Upper lobe of right lung (tissue), 1 donor: ENCODE measurements at places on chromosomes 3 and 15. TPM values are rescaled to one million over a fixed set of nuclear protein-coding genes. Genes with fewer than 3 reads are reported as not detected.

DNA sequence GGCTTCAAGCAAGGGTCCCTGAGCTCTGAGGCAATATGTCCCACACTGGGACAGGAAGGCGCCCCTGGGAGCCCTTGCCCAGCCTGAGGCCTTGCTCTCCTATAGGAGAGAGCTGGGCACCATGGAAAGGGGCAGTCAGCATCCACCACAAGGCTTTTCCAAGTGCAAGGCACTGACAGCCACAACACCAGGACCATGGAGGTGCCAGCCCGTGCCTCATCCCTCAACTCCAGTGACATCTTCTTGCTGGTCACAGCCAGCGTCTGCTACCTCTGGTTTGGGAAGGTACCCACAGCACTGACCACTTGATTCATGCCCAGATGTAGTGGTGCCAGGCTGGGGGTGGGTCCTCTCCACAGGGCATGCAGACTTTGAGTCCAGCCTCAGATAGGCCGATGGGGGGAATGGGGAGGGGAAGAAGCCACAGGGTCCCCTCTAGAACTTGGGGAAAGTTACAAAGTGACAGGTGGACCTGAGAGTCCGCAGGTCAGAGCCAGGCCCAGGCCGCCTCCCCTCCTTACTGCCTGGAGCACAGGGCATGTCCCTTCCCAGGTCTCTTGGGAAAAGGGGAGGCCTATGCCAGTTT, 11.8 kb downstream of the VILL start:
- no peak overlapping the region for H3K27ac ChIP-seq
- H3K4me3 ChIP-seq = no peak overlapping the region
- H3K4me1 ChIP-seq = peaks cover 18% of the 10 kb centered on the region
- DNase-seq = peak; percentile 57

DNA sequence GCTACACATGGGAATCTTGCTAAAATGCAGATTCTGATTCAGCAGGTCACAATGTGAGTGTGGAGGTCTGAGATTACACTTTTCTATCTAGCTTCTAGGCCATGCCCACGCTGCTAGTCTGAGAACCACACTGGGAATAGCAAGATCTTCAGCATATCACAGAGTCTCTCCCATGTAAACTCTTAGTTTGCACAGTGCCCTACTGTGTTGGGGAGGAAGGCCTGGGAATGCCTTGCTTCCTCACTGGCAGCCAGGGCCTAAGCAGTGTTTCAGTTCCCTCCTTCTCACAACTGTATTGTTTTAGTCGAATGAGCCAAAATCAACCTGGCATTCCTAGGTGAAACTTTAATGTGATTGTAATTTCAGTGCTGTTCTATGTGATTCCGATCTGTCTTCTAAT, 180.0 kb upstream of the EIF1B start:
- no peaks in the 10 kb centered on the region for H3K27me3 ChIP-seq
- H3K36me3 ChIP-seq = no peaks in the 10 kb centered on the region
- H3K4me1 ChIP-seq = no peaks in the 10 kb centered on the region
- H3K27ac ChIP-seq = no peak overlapping the region
- no peak for DNase-seq

DNA sequence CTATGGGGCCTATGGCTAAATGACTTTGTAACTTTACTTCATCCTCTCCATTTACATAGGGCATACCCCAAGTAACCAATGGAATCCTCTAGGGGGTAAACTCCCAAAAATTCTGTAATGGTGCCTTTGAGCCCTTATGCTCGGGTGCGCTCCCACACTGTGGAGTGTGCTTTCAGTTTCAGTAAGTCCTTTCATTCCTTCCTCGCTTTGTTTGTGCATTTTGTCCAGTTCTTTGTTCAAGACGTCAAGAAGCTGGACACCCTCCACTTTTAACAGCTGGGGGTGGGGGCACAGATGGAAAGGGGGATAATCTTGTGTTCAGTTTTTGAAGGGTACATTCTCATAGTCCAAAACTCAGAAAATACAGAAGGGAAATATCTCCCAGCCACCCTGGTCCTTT, 84.4 kb upstream of the C2CD4B start:
- no peaks in the 10 kb centered on the region for H3K4me1 ChIP-seq
- no peak overlapping the region for H3K4me3 ChIP-seq
- no peak for DNase-seq
- H3K27me3 ChIP-seq = no peaks in the 10 kb centered on the region

- H3K36me3 ChIP-seq = peaks cover 5% of the 10 kb centered on the region
- peaks cover 15% of the 10 kb centered on the region for H3K4me1 ChIP-seq
- H3K27me3 ChIP-seq = no peaks in the 10 kb centered on the region
- DNase-seq = no peak
Measured at GRCh38 chr3:157163217-157163953, 3.4 kb upstream of the CCNL1 start.

DNA sequence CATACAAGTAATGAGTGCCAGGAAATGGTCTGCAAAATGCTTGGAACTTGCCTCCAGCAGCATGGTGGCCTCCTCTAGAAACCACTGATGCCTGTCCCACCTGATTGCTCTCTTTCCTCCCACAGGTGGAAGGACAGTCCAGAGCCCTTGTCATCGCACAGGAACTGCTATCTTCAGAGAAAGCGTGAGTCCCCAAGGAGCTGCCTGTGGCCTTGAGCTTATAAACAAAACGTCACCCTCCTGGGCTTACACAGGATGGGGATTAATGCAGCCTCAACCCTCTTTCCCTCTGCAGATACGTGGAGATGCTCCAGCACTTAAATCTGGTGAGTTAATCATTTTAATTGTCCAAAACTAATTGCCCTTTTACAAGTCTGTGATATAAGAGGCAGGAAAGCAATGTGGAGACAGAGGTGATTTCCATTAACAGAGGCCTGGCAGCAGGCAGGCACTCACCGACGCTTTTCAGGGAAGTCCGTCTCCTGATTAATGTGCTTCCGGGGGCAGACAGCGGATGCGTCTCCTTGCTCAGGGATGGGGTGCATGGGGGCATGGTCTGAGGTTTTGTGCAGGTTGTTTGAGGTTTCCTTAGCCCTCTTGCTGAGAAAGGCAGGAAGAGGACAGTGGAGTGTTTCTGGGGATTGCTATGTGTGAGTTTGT, 61.8 kb downstream of the FGD5 start:
- no peak overlapping the region for H3K27ac ChIP-seq
- no peak for DNase-seq
- no peaks in the 10 kb centered on the region for H3K36me3 ChIP-seq

DNA sequence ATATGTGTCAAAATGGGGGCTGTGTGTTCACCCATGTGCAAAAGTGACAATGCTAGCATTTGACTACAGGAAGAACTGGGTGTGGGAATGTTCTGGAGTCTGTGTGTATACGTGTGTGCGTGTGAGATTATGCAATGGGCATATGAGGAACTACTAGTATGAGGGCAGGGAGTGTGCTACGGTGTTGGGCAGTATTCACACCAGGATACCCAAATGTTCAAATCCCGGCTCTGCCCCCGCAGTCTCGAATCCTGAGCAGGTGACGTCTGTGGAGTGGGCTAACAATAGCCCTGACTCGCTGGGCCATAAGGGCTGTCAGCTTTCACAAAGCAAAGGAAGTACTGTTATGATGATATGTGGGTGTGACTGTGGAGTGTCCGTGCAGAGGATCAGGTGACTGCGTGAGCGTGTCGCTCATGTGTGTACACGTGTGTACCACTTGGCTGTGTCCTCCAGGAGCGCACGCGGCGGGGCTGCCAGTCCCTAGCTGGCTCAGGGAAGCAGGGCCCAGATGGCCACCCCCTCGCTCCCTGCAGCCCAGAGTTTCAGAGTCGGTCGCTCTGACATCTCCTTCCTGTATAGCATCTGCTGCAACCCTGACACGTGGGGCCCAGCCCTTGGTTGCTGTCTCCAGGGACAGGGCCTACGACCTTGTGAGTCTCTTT, 27.2 kb downstream of the IQSEC1 start:
- H3K36me3 ChIP-seq = no peaks in the 10 kb centered on the region
- no peaks in the 10 kb centered on the region for H3K4me1 ChIP-seq
- no peaks in the 10 kb centered on the region for H3K27me3 ChIP-seq

DNA sequence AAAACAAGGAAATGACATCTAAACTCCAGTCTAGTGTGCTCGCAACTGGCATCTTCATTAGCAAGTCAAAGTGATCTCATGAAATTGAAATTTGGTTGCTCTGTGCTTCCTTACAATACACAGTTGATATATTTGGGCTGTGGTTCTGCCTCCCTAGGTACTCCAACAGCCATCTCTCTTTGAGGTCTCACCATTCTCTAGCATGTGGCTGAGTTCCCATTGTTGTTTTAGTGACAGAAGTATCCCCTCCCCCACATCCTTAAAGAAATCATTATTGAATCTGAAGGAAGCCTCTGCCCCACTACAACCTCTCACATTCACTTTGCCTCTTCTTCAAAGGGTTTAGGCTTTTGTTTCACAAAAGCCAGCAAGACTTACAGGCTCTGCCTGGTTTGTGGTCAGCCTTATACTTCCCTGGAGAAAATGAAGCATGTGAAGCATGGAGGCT, 516.5 kb downstream of the NLGN1 start:
- H3K27me3 ChIP-seq = no peaks in the 10 kb centered on the region
- no peak overlapping the region for H3K27ac ChIP-seq
- no peaks in the 10 kb centered on the region for H3K4me1 ChIP-seq
- H3K4me3 ChIP-seq = no peak overlapping the region
- no peak for DNase-seq

- no peak for DNase-seq
- H3K27me3 ChIP-seq = no peaks in the 10 kb centered on the region
- H3K4me1 ChIP-seq = no peaks in the 10 kb centered on the region
- no peaks in the 10 kb centered on the region for H3K36me3 ChIP-seq
- no peak overlapping the region for H3K27ac ChIP-seq
Measured at GRCh38 chr3:86774082-86774691, 216.8 kb downstream of the VGLL3 start.

DNA sequence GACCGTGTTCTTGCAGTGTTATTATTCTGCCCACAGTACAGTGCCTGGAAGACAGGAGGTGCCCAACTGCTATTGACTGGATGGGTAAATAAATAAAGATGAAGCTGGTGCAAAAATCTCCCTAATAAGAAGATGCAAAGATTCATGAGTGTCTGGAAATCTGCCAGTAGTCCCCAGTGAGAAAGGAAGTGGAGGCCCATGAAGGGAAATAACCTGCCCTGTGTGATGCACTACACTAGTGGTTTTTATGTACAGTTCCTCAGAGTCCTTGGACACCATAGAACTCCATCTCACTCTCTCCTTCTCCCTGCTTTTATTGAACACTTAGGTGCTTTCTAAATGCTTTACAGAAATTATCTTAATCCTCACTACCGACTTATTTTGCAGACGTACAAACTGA, 8.3 kb upstream of the SUCLG2 start:
- no peak overlapping the region for H3K4me3 ChIP-seq
- no peaks in the 10 kb centered on the region for H3K36me3 ChIP-seq

DNA sequence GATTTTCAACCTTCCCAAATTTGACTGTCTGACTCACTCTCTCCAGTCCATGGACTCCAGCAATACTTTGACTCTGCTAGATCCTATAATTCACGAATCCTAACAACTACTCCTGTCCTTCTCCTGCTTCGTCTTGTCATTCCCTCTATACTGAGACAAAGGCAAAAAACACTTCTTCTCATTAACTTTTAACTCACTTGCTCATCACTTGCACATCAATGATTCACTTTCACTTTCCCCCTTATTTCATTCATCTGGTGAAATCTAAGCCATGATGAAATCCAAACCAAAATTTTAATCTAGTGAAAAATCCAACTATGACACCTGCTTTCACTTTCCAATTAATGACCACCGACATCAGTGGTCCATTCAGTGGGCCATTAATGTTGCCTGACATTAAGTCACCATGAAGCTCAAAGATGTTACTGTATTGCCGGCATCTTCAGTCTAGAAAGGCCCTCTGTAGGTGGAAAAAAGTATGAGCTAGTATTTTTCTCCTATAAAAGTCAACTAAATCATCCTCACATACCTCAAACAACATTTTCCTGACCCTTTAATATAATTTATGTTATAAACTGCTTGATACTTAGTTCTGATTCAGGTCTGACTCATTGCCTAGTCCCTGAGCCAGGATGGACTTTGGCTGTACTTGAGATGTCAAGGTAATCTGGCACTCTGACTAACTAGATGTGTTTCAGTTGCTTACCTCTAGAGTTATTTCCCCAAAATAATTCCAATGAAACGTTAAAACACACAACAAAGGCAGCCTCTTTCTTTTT, 158.6 kb downstream of the CNTN6 start:
- no peak for DNase-seq
- no peaks in the 10 kb centered on the region for H3K27me3 ChIP-seq

- no peaks in the 10 kb centered on the region for H3K27me3 ChIP-seq
- H3K36me3 ChIP-seq = no peaks in the 10 kb centered on the region
- H3K27ac ChIP-seq = no peak overlapping the region
Measured at GRCh38 chr3:81043009-81043408, 718.4 kb downstream of the GBE1 start.

DNA sequence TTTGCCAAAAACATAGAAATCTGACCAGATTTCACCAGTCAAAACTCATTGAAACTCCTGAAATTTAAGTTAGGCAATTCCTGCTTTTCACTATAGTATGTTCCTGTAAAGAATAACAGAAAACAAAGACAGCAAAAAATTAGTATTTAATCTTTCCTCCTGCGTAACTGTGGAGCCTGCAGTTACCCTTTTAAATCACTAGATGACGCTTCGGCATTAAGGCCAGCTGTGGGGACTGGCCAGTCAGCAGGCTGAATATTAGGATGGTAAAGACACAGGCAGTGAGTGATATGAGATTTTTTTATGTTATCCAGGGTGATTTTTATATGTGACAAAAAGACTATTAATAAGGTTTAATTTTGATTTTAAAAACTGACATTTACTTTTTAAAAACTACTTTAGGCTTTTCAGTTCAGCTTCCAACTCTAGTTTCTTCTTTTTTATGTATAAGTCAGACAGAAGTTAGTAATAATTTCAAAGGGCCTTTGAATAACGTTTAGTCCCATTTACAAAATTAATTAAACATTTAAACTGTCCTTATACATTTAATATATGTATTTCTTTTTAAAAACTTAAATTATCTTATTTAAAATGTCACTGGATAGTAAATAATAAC, 165.1 kb downstream of the PPM1L start:
- no peak overlapping the region for H3K27ac ChIP-seq
- DNase-seq = no peak
- no peaks in the 10 kb centered on the region for H3K27me3 ChIP-seq
- H3K4me3 ChIP-seq = no peak overlapping the region
- H3K36me3 ChIP-seq = no peaks in the 10 kb centered on the region

- H3K36me3 ChIP-seq = no peaks in the 10 kb centered on the region
- no peak for DNase-seq
- no peak overlapping the region for H3K4me3 ChIP-seq
- peak overlapping the region; percentile 71 for H3K27ac ChIP-seq
- H3K27me3 ChIP-seq = no peaks in the 10 kb centered on the region
Measured at GRCh38 chr3:42843713-42844411, 31.8 kb downstream of the CYP8B1 start.

GRCh38 chr15:64653757-64654156, 121.6 kb downstream of the RBPMS2 start:
- peaks cover 27% of the 10 kb centered on the region for H3K4me1 ChIP-seq
- H3K36me3 ChIP-seq = no peaks in the 10 kb centered on the region
- H3K27ac ChIP-seq = no peak overlapping the region
- H3K4me3 ChIP-seq = no peak overlapping the region
- no peaks in the 10 kb centered on the region for H3K27me3 ChIP-seq

SCN5A gene
- 0.58 TPM for total RNA-seq

ISLR gene
- total RNA-seq = 40.6 TPM

MITF gene
- 29.5 TPM for total RNA-seq

PRICKLE2 gene
- 37.2 TPM for total RNA-seq
